ENCODE measurements at places on chromosomes 7 and 10.

- no peak for DNase-seq
These were observed 18.0 kb downstream of the PURB start for GRCh38 chr7:44867073-44867995.

GRCh38 chr10:90328896-90329295, 528.9 kb downstream of the HTR7 start:
- DNase-seq = no peak

DNA sequence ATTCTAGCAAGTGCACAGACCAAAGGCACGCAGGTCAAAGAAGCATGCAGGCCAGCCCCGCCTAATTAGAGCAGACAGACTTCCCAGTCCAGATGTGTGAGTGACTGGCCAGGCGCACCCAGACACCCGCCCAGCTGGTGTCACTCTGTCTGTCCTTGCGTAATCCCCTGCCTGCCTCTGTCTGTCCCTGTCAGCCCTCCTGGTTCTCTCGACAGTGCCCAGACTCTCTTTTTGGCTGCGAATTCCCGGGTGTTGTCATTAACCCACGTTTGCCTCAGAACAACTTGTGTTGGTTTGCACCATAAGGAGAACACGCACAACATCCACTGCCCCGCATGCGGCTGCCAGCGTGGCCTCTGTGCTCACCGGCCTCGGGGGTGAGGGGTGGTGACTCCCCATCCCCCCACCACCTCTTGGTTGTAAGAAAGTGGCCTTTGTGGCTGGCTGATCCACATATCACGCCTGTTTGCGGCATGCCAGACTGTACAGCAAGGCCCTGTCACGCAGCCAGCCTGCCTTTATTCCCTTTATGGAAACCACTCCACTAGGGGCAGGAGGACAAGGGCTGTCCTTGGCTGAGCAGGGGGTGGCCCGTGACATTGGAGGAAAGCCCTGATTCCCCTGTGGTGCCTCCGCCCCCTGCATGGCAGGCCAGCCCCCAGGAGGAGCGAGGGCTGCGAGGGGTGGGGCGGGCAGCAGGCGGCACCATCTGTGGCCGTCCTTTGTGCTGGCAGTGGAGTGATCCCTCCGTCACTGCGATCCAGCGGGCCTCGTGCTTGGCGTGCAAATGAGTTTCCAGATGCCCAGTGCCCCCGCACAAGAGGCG, 72.8 kb upstream of the PPIF start:
- DNase-seq = no peak

GRCh38 chr7:149816267-149816751, 21.9 kb upstream of the ZNF862 start:
- no peak for DNase-seq

DNA sequence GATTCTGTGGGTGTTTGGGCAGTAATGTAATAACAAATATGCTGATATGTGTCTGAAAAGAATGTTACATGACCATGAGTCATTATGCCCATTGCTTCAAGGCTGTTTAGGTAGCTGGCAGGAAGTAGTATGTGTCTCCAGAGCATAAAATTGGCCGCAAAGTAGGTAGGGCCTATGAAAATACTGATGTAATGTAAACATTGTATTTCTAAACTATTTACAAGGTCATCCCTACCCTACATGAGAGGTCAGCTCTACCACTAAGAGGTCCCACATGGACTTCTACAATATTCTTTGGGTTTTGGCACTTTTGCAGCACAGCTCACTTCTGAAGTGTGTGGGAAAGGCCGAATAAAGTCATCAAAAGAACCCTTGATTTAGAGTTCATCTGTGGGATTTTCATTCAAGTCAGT, 301.9 kb downstream of the AHR start:
- no peak for DNase-seq

DNA sequence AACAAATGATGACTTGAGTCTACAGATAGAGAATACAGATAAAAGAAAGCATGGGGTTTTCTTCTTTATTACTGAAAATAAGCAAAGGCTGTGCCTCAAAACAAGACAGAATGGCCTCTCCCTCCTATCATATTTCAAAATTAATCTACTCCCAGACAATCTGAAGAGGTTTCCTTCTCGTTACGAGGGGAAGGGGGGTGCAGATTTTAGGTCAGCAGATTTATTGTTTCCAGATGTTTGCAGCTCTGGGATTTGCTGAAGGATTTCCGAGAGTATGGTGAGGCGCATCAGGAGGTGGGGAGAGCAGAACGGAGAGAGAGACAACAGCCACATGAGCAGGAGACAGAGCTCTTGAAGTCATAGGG, 89.8 kb downstream of the KIAA1549 start:
- DNase-seq = no peak

GRCh38 chr7:110909117-110909516, 181.8 kb upstream of the LRRN3 start:
- no peak for DNase-seq

GRCh38 chr10:78565841-78566240, 502.9 kb upstream of the ZMIZ1 start:
- no peak for DNase-seq

- DNase-seq = no peak
These were observed 715.1 kb downstream of the GRID1 start for GRCh38 chr10:85651497-85651882.

GRCh38 chr10:47094126-47094525, 182.9 kb downstream of the PTPN20 start:
- no peak for DNase-seq

GRCh38 chr7:41005374-41005901, 697.5 kb downstream of the INHBA start:
- DNase-seq = no peak

DNA sequence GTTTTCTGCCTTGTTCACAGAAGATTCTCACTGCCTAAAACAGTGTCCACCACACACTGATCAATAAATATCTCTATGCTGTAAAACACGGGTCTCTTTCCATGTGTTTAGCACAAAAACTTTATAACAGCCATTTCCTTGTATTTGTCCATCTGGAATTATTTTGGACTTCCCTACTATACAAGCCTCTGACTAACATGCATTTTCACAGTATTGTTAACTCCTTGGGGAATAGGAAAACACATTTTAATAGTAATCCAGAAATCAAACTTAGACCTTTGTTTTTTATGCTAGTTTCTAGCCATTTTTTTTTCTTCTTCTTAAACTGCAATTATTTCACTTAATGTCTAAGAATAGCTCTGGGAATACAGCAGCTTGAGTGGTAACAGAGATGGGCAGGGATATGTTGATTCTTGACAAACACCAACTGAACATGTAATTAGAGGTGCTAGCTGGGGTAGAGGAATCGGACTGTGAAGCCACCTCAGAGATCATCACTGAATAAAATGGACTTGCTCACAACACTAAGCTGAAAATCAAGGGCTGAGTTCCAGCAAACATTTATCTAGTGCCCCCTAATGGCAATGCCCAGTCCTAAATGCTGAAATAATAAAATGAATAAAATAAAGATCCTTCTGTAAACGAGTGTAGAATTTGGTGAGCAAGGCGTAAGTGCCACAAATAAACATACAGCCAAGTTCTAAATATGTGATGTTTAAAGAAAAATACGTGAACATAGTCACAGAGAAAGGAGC, 593.1 kb downstream of the SORCS1 start:
- DNase-seq = no peak

DNA sequence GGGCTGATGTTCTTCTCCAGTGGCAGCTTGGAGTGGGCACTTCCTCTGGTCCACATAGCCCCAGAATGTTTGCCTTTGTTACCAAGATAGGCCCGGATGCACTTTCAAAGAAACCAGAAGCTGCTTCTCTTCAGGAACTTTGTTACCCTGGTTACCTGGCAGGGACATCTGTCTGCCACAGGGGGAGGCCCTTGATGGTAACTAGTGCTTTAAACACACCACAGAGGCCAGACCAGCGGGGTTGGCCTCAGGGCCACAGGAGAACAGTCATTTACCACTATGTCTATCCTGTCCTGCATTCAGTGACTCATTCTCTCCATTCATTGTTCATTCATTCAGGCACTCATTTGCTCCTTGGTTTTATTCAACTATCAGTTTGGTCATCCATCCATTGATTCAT, 11.9 kb upstream of the PLEKHA1 start:
- DNase-seq = no peak

DNA sequence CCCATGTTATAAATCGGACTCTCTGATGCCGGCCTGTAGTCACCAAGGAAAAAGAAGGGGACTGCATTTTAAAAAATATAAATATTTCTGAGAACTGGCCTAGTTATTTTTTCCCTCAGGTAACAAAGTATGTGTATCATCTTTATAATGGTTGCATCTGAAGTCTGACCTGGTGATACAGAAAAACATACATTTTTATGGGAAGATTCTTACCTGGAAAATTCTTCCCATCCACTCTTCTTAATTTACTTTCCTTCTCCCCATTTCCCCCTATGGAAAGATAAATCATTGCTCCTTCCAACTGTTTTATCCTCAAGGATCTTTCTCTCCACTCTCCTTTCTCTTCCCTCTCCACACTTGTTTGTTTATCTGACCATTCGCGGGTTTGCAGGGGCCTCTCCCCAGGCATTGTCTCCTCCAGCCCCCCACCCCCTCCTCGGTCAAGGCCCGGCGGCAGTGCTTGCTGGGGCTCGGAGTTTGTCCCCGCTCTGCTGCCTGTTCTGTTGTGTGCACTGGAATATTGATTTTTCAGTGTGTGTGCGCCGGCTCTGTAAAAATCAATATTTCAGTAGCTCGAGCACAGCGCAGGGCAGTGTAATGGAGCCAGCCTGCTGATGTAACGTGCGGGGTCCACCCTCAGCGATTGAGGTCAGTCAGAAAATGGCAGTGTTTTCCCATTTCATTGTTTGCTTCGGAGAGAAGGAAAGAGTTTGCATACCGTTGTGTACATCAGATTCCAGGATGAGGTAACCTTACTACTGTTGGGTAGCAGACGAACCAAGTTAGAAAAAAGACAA, 199.5 kb upstream of the NFE2L3 start:
- no peak for DNase-seq

GRCh38 chr7:31101544-31101943, 49.4 kb downstream of the ADCYAP1R1 start:
- DNase-seq = no peak

GRCh38 chr7:96084881-96085553, 236.9 kb downstream of the SLC25A13 start:
- no peak for DNase-seq

- no peak for DNase-seq
These were observed 30.8 kb downstream of the CHCHD3 start for GRCh38 chr7:133051066-133051465.

DNA sequence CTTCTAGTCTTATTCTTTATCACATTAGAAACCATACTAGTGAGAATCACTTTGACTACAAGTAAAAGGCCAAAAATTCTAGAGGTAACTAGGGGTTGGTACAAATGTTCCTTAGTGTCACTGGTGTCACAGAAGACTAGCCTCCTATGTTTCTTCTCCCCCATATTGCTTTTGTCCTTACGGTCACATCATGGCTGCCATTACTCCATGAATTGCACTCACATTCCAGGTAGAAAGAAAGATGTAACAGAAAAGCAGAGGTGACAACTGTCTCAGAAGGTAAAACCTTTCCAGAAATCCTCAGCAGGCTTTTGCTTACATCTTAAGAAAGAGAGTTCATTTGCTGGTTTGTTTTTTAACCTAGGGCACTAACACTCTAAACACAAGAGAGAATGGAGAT, 42.9 kb downstream of the USP6NL start:
- no peak for DNase-seq

GRCh38 chr7:100539436-100540006, 518 bp downstream of the AGFG2 start:
- DNase-seq = no peak

- DNase-seq = no peak
These were observed 405.6 kb downstream of the KCNMA1 start for GRCh38 chr10:77231884-77232610.

DNA sequence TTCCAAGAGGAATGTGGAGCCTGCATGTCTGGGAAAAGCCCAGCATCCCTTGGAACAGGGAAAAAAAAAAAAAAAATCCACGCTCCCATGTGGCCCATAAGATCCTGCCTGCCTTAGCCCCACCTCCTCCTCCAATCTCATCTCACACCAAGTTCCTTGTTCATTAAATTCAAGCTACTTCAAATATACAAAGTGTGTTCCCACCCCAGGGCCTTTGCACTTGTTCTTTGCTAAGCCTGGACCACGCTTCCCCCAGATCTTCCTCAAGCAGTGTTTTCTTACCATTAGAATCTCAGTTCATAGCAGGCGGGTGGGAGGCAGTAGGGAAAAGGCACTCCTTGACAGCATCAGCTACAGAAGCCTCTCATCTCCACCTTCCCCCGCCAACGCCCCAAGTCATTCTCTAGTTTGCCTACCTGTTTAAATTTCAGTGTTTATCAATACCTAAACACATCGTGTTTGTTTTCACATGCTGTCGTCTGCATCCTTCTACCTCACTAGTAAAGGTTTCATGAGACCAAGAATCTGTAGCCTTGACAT, 262.8 kb downstream of the FGFR2 start:
- no peak for DNase-seq

GRCh38 chr7:144384555-144385245, 18.8 kb downstream of the NOBOX start:
- DNase-seq = no peak

DNA sequence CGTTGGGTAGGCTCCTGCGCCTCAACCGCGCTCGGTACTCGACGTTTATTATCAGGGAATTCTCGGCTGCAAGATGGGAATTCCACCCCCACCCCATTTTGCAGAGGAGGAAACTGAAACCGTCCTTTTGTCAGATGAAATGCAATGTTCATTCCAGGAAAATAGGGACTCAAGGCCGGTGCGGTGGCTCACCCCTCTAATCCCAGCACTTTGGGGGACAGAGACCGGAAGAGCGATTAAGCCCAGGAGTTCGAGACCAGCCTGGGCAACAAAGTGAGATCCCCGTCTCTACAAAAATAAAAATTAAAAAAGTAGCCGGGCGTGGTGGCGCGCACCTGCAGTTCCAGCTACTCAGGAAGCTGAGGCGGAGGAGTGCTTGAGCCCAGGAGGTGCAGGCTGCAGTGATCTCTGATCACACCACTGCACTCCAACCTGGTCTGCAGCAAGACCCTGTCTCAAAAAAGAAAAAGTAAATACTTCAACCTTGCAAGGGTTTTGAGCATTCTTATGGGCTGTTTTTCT, 720 bp upstream of the RFC2 start:
- no peak for DNase-seq

DNA sequence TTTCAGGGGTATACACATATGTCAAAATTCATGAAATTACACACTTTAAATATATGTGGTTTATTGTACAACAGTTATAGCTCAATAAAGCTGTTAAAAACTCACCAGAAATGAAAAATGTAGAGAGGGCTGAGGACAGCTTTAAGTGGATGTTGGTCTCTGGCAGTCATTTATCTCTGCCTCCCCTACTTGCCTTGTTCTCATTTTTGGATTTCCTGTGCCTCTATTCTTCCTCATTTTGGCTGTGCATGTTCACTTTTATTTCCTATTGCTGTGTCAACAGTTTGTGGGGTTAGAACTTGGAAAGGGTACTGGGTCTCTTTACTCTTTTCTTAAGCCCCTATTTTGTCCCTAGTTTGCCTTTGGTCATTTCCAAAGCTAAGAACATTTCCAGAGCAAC, 18.6 kb upstream of the MEST start:
- DNase-seq = no peak

All from CD4-positive, alpha-beta T cell treated with Interleukin-12 subunit alpha and Interleukin-12 subunit beta, for 1 hour (primary cell).